ENCODE measurements at places on chromosomes 2 and 18.

GRCh38 chr2:166727095-166727494 lies 161.2 kb upstream of the XIRP2 start:
- no peak for DNase-seq

DNA sequence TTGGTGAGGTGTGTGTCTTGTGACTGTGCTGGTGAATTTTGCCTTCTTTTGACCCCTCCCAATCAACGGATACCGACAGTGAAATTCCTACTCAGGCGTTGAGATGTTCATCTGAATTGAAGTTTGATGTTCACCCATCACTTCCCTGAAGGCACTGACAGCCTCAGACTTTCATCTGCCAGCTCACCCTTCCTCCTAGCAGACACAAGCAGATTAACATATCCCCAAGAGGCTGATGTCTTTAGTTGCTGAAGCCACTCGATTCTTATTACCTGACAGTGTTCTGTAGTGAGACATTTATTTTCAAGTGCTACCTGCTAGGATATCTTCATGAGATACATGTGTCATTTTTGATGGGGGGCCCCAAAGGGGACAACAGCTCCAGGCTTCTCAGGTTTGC lies 1330.1 kb upstream of the PIK3C3 start:
- no peak for DNase-seq

DNA sequence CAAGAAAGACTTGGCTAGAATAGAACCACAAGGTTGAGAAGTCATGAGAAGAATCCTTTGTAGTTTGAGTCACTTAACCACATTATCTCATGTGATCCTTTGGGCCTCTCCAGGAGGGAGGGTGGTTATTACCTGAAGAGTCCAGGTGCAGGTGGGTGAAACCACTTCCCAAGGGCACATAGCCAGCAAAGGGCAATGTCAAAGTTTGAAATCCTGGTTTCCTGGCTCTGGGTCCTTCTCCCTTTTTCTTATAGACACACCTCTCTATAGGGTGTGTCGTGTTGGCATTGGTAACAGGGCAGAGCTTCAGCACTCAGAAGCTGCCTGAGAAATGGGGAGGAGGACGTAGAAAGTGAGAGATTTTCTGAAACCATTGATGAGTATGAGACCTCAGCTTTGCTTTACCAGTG lies 137.9 kb downstream of the MGAT5 start:
- no peak for DNase-seq

DNA sequence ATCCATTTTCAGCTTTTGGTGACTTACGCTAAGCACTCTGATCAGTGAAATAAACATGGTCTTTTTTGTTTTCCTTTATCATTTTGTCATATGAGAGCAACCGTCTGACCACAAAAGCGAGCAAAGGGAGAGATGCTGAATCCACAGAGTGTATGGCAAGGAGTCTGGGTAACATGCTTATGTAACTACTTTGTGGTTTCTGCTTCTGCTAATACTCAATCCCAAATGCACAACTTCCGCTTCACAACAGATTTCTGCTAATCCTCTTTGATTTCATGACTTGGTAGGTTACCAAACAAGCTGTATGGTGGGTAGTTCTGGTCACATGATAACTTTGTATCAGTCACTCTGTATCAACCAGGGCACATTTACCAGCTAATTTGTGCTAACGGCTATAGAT lies 908.4 kb upstream of the CRIM1 start:
- no peak for DNase-seq

DNA sequence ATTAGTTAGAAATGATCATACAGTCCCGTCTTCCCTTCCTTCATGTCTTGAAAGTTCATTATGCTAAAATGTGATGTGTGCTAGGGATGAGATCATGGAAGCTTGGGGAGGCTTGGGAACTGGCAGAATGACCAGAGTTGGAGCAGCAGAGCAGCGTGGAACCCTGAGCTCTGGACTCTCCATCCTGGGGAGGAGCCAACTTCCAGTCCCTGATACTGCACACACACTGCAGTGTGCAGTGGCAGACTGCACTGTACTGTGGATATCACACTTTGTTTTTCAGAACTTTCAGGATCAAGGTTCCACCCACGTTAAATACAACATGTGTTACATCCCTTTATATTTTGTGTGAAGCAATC lies 27.3 kb upstream of the GREB1 start:
- no peak for DNase-seq

- DNase-seq, result no peak
Measured at GRCh38 chr2:208025814-208026184, 472 bp upstream of the PLEKHM3 start.

DNA sequence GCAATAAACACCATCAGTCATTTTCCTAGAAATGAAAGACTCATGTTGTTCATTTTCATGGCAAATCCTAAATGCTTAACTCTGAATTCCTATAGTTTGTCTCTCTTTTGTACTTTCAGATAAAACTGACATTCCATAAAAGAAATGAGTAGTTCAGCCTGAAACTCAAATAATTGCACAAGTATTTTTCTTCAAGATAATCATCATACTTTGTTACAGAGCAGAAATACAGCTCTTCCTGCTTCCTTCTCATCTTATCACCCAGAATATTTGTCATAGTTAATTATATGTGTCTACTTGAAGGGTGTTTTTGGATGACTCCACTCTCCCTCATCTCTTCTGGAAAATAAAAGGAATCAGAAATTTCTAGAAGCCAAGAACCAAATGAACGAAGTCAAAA lies 141.1 kb downstream of the HNMT start:
- DNase-seq, result no peak

GRCh38 chr2:29806461-29806860 lies 114.9 kb downstream of the ALK start:
- DNase-seq, result no peak

GRCh38 chr2:85717308-85718008 lies 23.3 kb downstream of the GNLY start:
- DNase-seq, result no peak

DNA sequence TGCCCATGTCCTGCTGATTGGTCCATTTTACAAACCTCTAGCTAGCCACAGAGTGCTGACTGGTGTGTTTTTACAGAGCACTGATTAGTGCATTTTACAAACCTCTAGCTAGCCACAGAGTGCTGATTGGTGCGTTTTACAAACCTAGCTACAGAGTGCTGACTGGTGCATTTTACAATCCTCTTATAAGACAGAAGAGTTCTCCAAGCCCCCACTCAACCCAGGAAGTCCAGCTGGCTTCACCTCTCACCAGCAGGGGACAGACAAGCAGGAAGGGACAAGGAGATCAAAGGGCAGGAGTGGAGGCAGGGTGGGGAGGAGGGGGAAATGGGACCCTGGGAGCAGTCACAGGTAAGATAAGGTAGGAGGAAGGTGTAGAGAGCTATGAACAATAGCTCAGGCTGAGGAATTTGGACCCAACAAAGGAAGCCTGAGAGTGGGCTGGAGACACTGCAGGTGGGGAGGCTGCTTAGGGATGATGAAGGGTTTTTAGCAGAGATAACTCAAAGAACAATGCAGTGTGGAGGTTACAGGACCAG lies 37.1 kb downstream of the SH2D6 start:
- DNase-seq, result no peak

GRCh38 chr2:236341721-236342120 lies 77.5 kb upstream of the ASB18 start:
- no peak for DNase-seq

- no peak for DNase-seq
Measured at GRCh38 chr2:179069685-179070084, 19.7 kb upstream of the CCDC141 start.

DNA sequence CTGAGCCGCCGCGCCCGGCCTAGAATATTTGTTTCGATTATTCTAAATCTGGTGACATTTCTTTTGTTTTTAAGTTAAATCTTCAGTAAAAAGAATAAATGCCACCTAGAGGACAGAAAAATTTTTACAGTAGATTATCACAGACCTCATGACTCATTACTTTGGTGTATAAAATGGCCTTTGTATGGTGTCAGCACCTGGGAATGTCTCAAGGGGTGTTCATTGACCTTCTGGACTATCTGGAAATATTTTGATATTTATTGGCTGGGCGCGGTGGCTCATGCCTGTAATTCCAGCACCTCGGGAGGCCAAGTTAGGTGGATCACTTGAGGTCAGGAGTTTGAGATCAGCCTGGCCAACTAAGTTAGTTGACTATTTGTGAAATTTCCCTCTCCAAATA lies 30.3 kb upstream of the SLC30A6 start:
- no peak for DNase-seq

- no peak for DNase-seq
Measured at GRCh38 chr2:223044092-223044836, 7.7 kb upstream of the KCNE4 start.

GRCh38 chr2:145919477-145919876 lies 1399.6 kb upstream of the ZEB2 start:
- no peak for DNase-seq

- no peak for DNase-seq
Measured at GRCh38 chr2:219887870-219888269, 260.4 kb downstream of the SLC4A3 start.

DNA sequence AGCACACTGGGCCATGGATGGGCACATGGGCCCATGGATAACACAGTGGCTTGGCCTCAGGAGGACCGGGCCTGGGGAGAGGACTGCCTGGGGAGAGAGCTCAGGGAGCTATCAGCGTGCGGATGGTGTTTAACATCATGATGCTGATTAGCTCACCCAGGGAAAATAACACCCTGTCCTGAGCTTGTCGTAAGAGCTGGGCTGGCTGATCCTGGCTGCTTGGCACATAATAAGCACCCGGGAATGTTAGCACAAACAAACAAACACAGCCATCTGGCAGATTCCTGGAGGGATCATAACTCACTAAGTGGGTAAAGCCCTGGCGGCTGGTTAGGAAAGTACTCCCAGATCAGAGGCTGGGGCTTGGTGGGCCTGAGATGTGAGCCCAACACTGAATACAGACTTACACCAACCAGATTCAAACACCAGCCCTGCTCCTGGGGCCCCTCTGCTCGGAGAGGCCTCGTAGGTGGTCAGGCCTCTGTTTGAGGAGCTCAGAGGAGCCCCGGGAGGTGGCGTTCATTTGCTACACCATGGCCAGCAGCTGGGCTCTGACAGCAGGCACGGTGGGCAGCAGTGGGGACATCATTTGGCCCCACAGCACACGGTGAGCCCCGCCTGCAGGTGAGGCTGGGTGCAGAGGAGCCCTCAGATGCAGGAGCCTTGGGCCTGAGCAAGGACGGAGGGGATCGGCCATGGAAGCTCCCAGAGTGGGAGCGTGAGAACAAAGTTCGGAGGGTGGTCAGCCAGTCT lies 193.4 kb upstream of the HDAC4 start:
- DNase-seq, result no peak

- DNase-seq, result no peak
Measured at GRCh38 chr18:62088156-62088555, 98.7 kb downstream of the PIGN start.

- no peak for DNase-seq
Measured at GRCh38 chr2:240795916-240796510, 24.0 kb downstream of the KIF1A start.

DNA sequence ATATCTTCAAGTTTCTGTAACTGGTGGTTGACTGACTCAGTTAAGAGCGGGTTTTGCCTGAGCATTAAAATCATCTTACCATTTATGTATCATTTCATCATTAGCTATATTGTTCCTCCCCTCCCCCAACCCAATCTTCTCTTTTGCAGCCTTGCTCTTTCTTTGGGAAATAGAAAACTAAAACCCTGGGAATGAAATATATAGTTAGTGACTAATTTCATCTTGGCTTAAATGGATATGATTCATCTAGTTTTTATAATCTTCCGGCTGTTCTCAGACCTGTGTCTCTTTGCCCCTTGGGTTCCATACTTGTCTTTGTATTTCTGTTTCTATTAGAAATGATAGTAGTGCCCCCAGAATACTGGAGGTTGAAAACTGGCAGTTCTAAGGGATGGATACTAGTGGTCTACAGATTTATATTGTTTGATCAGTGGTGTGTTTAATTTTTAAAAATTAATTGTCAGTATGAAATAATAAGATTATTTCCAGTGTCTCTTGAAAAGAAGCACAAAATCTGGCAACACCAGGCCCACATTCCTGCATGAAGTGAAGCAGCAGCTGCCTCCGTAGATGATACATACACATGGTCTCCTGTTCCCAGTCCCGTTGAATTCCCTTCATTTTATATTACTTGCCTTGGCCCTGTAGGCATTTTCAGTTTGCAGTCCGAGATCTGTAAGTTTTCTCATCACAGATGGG lies 44.5 kb downstream of the PHLPP1 start:
- no peak for DNase-seq

- DNase-seq, result no peak
Measured at GRCh38 chr2:65383541-65384488, 48.6 kb downstream of the SPRED2 start.

DNA sequence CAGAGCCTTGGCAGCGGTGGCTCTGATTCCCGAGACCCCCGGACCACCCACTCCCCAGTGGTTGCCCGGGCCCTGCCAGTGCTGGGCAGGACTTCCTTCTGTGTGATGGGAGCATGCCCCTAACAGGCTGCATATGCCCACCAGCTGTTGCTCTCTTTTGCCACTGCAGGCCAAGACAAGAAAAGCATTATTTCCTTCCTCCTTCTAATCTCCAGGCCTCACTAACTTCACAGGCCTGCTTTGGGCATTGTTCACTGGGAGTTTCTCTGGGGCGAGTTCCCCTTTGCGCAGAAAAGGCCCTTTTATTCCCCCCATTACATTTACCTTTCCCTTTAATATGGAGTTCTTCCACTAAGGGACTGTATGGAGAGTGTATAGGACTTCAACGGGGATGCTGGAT lies 249.1 kb upstream of the SIX2 start:
- DNase-seq, result no peak

DNA sequence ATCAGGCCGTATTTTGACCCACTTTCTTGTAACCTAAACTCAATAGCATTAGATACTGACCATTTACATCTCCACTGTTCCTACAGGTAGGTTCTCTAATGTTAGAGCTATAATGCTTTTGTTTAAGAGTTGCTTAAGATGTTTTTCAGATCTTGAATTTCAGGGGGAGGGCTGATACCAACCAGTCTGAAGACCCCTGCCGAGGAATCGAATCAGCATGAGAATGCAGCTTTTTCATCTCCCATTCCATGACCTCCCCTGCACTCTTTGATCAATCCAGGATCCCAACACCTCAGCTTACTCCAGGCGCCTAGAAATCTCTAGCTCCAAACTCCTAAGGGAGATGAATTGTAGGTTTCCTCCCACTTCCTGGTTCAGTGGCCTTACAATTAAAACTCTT lies 120.5 kb upstream of the MC4R start:
- no peak for DNase-seq

GRCh38 chr2:238564286-238564920 lies 137.7 kb downstream of the ASB1 start:
- DNase-seq, result no peak

DNA sequence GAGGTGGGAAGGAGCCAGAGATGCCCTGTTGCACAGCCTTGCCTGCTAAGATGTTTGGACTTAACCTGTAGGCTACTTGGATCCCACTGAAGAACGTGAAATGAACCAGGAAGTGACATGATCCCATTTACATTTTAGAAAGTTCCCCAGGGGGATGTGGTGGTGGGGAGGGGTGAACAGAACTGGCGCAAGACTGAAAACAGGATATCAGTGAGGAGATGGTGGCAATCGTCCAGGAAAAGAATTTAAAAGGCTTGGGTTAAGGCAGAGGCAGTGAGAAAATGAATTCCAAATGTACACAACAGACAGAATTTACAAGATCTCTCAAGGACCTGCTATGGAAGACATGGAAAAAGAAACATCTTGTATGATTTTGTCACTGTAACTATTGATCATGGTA lies 42.3 kb downstream of the SULT1C2 start:
- no peak for DNase-seq

GRCh38 chr18:48022021-48022420 lies 91.6 kb upstream of the SMAD2 start:
- no peak for DNase-seq
